ENCODE measurements at places on chromosomes 2 and 18.
A peak's percentile ranks its signal among the peaks of the same experiment; 100 is the strongest.

DNA sequence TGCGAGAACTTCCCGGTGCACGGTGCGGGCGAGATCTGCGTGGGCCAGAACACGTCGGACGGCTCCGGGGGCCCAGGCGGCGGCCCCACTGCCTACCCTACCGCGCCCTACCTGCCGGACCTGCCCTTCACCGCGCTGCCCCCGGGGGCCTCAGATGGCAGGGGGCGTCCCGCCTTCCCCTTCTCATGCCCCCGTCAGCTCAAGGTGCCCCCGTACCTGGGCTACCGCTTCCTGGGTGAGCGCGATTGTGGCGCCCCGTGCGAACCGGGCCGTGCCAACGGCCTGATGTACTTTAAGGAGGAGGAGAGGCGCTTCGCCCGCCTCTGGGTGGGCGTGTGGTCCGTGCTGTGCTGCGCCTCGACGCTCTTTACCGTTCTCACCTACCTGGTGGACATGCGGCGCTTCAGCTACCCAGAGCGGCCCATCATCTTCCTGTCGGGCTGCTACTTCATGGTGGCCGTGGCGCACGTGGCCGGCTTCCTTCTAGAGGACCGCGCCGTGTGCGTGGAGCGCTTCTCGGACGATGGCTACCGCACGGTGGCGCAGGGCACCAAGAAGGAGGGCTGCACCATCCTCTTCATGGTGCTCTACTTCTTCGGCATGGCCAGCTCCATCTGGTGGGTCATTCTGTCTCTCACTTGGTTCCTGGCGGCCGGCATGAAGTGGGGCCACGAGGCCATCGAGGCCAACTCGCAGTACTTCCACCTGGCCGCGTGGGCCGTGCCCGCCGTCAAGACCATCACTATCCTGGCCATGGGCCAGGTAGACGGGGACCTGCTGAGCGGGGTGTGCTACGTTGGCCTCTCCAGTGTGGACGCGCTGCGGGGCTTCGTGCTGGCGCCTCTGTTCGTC lies 1.7 kb downstream of the FZD7 start:
- peak; percentile 7 for DNase-seq

- DNase-seq: peak; percentile 50
These were observed 26.8 kb upstream of the MYO1B start for GRCh38 chr2:191218292-191218898.

- DNase-seq: no peak
These were observed 131.0 kb downstream of the CCDC85A start for GRCh38 chr2:56314796-56315195.

DNA sequence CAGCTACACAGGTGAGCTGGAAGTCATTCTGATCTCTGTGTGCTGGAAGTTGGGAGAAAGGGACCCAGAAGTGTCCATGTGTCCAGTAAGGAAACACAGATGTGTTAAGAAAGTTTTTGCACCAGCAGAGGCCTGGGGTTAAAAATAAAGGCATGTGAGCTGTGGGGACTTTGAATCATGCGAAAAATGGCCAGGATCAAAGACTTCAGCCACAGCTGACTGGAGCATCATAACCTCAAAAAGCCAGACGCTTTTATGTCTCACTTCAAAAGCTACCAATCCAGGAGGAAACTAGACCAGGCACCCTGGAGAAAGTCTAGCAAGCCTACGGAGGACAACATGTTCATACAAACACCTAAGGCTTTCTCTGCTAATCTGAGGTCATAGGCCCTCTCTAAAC lies 503.6 kb upstream of the REG3G start:
- no peak for DNase-seq

- DNase-seq: no peak
These were observed 42.9 kb upstream of the MMADHC start for GRCh38 chr2:149630445-149630844.

GRCh38 chr2:131039535-131039907 lies 53.7 kb downstream of the FAM168B start:
- no peak for DNase-seq

GRCh38 chr2:54411801-54412354 lies 44.2 kb upstream of the SPTBN1 start:
- DNase-seq: no peak

DNA sequence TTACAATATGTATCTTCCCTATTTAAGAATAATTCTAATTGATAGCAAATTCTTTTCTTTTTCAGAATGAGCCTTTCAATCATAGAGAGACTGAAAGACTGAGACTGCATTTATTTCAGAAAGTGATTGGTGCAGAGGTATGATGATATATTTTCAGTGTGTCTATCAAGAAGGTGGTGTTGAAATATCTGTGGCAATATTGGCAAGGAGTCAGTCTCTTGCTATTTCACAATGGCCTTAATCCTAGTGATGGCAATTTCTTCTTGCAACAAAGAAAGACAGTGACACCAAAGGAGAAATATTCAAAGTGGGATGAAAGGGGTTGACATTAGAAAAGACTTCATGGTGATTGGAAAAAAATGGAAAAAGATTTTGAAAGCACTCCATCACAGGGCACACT lies 21.7 kb upstream of the ZBTB14 start:
- no peak for DNase-seq

DNA sequence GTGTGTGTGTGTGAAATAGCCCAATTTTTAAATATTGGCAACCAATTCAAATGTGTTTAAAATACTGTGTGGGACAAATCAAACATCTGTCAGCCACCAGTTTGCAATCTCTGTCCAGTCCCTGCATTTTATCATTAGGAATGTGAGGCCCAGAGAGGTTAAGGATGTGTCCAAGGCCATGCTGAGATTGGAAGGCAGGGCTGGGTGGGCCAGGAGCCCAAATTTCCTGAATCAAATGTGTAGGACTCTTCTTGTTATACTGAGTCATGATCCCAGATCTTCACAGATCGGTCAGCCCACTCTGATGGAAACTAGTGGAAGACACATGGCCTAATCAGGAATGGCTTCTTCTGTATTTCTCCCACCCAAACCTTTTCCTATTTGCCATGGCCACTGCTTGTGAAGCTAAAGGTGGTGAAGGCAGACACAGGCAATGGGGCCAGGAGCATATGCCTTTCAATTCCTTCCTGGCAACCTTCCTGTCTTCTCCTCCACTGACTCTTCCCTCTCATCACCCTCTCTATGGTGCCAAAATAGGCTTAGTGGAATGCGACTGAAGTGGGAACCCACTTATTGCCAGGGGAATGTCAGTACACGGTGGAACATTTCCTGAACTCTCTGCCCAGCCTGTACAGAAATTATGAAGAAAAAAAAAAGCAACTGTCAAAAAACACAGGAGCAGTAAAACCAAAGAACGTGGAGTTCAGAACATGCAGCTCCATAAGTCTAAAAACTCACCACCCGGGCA lies 35.5 kb downstream of the ZEB2 start:
- no peak for DNase-seq

- no peak for DNase-seq
These were observed 16.2 kb upstream of the RAB1A start for GRCh38 chr2:65146078-65146477.

DNA sequence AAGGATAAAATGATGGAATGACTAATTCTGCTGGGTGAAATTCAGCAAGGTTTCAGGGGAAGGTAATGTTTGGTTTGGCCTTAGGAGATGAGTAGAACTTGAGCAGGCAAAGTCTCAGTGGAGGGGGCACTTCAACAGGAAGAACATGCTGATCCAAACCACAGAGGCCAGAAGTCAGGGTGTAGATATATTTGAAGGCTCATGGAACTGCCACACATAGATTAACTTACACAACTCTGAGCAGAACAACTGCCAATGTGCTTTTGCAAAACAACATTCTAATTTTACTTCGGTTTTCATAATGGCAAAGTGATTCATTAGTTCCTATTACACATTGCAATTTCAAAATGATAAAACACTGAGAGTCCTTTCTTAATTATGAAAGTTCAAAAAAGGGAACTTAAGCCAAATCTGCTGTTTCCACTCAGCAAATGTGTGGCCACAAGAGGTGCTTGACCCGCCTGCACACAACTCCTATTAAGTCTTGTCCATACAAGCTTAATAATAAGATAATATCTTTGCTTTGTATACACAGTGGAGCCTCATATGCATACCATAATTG lies 284.8 kb downstream of the MREG start:
- no peak for DNase-seq

DNA sequence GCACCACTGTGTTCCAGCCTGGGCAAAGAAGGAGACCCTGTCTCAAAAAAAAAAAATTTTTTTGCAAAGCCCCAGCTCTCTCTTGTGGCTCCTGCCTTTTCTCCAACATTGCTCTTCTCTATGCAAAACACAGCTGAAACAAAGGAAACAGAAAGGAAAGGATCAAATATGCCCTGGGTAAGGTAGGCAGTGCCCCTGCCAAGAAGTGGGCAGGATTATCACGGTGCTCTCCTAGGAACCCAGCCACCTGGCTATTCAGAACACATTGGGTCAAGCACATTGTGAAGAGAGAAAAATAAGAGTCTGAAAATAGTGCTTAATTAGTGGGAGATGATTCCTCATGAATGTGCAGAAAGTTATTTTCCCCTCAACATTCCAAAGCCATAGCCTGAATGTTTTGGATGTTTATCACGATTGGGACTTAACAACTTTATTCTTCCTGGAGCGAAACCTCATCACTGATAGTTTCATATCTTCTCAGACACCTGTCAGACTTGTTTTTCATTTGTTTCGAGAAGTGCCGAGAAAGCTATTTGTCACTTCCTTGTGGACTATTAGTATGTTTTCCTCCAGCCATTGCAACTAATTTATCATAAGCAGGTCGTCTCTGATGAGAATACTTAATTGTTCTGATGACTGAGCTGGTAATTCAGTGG lies 42.7 kb upstream of the RPL31 start:
- DNase-seq: no peak

GRCh38 chr2:62460175-62460574 lies 45.8 kb downstream of the TMEM17 start:
- DNase-seq: no peak

DNA sequence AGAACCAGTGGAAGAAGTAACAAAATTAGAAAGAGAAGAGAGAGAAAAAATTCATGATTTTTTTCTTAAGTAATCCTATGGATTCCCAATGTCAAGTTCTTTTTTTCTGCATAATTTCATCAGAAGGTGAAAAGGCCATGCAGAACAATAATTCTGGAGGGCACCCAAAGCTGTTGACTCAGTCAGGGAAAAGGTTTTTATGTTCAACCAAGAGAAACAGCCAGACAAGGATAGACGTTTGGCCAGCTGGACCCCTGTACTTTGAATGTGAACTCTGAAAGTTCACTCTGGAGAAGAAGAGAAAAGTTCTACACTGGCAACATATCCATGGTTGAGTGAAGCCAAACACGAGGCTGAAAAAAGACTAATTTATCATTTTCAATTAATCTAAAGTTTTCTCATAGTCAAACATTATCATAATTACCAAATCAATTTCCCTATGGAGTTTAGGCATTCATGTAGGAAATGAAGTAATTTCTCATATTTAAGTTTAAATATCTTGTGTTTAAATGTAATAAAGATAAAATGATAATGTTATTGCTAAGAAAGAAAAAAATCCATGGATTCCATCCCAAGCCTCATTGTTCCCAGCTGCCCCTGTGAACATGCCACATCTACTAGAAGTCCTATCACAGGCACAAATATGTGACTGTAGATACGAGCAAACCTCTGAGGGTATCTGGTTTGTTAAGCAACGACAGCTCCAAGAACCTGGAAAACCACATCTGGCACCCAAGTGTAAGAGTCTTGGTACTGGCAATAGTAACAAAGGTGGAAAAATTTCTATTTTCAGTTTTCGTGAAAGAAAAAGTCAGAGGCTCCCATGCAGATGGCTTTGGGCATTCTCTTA lies 742.7 kb upstream of the ACVR2A start:
- no peak for DNase-seq

- no peak for DNase-seq
These were observed 323.3 kb downstream of the ZNF804A start for GRCh38 chr2:184921676-184922075.

DNA sequence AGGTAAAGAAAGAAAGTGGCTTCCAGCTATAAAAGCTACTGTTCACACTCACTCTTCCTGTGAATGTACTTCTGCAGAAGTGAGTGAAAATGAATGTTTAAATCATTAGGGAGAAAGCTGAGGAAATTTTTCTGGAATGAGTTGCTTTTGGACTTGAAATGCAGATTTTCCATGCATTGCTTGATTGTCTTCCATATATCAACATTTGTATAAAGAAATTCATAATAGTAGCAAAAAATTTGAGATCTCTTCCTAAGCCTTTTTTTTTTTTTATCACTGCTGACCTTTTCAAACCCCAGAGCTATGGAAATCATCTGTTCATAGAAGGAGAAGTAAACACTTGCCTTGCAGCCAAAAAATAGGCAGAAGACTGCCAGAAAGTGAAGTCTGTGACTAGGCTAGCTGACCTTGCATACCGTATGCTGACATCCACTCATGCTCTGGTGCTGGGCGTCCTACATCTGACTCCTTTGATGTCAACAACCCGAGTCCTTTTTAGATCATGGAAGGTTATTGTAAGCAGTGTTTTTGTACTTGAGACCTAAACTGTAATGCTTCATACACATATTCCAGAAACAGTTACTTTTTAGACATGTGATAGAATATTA lies 154.5 kb upstream of the RASGRP3 start:
- DNase-seq: no peak

- no peak for DNase-seq
These were observed 40.0 kb upstream of the BMP10 start for GRCh38 chr2:68911246-68911645.

DNA sequence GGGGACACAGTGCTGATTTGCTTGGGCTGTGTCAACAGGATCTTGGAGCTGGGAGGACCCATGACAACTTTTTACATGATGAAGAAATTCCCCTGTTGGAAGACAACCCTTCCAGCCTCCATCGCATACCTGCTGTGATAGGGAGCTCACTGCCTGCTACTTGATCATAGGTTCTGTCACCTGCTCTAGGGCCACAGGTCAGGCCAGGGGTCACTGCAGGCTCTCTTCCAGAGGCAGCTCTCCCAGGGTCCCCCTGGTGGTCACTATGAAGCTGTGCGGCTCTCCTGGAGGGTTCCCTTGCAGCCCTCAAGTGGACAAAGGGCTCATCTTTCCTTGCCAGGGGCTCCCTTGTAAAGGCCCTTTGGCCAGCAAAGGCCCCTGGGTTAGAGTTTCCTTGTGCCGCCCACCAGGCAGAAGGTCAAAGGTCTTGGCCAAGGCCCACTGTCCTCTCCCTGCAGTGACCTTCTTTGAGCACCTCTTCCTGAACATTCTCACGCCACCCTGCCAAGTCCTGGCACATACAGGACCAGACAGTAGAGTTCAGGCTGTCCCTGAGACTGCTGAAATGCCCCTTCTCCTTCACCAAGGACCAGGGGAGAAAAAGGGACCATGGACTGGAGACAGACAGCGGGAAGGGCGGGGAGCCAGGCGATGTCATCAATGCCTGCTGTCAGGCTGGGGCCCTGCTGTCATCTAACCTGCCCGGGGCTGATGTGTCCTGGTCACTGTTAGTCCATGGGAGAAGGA lies 345.1 kb downstream of the DYSF start:
- DNase-seq: peak; percentile 23

- DNase-seq: no peak
These were observed 272.9 kb downstream of the PAX3 start for GRCh38 chr2:222025881-222026271.
